ENCODE measurements at places on chromosomes 5 and 9.
A peak's percentile ranks its signal among the peaks of the same experiment; 100 is the strongest.

DNA sequence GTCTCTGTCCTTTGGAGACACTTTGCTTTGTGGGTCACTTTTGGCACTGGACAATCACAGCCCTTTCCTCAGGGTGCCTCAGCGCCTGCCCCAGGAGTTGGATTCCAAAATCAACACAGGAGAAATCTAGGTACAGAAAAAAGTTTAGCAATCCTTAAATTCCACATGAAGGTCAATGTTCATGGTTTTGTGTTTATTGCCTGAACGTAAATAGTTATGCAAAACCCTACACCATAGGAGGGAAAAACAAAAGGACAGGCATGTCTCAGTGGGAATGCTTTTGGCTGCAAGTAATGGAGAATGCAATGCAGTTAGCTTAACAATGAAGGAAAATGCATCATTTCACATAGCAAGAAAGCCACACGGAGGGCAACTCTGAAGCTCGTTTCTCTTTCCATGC lies 6.5 kb upstream of the HMCN2 start:
- no peak for DNase-seq

- no peak for DNase-seq
Measured at GRCh38 chr9:126799034-126799433, 5.8 kb upstream of the ZBTB43 start.

GRCh38 chr9:32401488-32401887 lies 17.0 kb downstream of the ACO1 start:
- DNase-seq = no peak

DNA sequence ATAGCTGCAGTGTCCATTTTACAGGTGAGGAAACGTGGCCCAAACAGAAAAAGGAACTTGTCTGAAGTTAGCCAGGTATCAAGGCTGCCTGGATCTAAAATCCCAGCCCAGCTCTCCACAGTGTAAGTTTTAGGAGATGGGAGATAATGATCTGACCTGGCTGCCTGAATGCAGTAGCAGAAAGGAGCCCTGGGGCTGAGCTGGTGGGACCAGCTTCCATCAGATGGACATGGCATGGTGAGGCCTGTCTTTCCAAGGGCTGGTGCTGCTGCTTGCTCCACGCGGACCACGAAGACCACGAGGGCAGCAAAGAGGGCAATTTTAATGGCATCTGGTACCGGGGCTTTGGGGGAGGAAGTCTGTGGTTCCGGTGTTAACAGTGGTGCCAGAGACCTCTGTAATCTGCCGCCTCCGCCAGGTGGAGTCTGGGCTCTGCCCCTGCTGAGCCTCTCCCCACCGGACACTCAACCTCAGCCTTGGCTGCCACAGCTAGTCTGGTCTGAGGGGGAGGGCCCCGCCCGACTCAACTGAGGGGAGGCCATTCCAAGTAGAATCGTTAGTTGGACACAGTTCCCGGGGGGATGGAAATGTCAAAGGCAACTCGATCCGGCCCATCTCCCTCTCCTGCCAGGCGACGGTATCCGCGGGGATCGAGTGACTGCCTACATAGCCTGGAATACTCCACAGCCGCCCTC lies 650 bp downstream of the MYORG start:
- DNase-seq = no peak

DNA sequence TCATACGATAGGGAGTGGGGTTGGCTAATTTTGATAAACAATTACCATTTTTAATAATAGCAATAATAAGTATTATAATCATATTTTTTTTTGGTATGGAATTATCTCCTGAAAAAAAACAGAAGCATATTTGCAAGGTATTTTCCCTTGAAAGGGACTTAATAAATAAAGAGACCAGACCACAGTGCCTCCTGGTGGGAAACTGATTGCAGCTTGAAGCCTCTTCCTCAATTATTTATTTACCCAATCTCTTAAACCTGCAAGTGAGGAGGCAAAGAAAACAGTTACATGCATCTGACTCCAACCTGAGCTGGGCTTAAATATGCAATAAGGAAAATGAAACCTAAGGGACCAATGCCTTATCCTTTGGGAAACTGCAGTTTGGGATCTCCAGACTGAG lies 388.1 kb upstream of the ACO1 start:
- DNase-seq = peak; percentile 7

GRCh38 chr5:1832511-1833250 lies 31.5 kb downstream of the NDUFS6 start:
- no peak for DNase-seq

DNA sequence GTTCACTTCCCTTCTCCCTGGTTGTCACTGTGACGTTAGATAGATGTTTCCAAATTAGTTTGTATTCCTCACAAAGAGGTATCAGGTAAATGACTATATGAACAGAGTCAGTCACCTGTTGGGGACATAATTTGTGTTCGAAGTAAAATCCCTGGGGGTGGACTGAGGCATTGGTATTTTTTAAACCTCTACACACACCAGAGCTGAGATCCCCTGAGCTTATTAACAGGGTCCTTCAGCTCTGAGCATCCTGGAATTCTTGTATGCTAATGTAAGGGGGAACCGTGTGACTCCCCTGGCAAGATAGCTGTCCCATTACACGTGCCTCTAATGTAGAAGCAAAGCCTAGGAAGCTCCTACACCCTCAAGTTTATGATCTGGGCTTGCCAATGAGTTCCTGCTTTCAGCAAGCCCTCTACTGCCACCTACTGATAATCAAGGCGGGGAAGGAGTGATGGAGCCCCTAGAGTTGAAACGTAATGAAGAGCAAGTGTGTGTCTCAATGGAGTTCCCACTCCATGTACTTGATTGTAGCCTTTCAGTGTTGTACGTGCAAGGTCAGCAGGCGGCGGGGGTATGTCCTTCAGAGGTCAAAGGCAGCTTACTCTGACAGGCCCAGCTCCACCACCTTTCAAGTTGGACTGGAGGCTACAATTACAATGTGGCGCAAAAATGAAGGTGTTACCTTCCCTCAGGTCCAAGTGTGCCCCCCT lies 14.4 kb downstream of the PRKACG start:
- peak; percentile 67 for DNase-seq

All from iPS DF 19.7 (cell line).